Placental epithelial cell (primary cell): ENCODE measurements at places on chromosomes 4 and X. TPM values are rescaled to one million over a fixed set of nuclear protein-coding genes. Genes with fewer than 3 reads are reported as not detected.

DACH2 gene
- not detected in 2 replicates for total RNA-seq

PRDM8 gene
- total RNA-seq: not detected in 2 replicates

ITIH6 gene
- not detected in 2 replicates for total RNA-seq

RELL1 gene
- 58.9 and 76.6 TPM in 2 replicates for total RNA-seq

LAGE3 gene
- total RNA-seq: 31.4 and 42.2 TPM in 2 replicates

EDA2R gene
- total RNA-seq: 14.5 and 35.0 TPM in 2 replicates

RHOXF2 gene
- not detected in 2 replicates for total RNA-seq
